ENCODE measurements at places on chromosomes 2 and 18.

DNA sequence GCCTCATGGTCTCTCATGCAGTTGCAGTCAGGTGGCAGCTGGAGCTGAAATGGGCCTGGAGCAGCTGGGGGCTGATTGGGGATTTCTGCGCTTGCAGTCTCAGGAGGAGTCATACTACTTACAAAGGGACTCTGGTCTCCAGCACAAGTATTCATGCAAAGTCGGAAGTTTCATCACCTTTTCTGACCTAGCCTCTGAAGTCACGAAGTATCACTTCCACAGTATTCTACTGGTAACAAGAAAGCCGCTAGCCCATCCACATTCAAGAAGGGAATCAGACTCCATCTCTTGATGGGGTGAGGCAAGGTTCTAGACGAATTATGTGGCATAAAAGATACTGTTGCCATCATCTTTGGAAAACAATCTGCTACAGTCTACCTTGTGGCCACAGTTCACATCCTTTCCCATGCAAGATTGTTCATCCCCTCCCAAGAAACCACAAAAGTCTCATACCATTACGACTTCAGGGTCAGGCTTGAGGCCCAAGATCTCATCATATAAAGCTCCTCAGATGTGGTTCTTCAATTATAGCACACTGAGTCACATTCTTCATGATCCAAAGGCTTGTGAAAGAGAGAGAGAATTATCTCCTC lies 95.3 kb downstream of the SMC6 start:
- DNase-seq: peak; percentile 78

- no peak for DNase-seq
These were observed 83.3 kb downstream of the GALNT14 start for GRCh38 chr2:31054842-31055388.

DNA sequence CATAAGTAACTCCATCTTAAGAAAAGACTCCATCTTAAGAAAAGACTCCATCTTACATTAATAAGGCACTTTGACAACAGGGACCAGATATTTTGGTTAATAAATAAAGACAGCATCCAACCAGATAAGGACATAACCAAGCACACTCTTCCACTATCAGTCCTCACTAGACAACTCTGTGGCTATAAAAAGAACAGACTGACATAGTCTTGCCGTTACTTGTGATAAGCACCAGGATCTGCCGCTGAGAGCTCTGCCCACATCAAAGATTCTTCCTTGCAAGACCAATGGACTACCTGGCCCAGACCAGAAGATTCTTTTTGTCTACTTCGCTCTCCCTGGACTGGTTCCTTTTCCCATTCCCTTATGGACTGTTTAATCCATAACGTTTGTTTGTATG lies 667.4 kb downstream of the NYAP2 start:
- no peak for DNase-seq

DNA sequence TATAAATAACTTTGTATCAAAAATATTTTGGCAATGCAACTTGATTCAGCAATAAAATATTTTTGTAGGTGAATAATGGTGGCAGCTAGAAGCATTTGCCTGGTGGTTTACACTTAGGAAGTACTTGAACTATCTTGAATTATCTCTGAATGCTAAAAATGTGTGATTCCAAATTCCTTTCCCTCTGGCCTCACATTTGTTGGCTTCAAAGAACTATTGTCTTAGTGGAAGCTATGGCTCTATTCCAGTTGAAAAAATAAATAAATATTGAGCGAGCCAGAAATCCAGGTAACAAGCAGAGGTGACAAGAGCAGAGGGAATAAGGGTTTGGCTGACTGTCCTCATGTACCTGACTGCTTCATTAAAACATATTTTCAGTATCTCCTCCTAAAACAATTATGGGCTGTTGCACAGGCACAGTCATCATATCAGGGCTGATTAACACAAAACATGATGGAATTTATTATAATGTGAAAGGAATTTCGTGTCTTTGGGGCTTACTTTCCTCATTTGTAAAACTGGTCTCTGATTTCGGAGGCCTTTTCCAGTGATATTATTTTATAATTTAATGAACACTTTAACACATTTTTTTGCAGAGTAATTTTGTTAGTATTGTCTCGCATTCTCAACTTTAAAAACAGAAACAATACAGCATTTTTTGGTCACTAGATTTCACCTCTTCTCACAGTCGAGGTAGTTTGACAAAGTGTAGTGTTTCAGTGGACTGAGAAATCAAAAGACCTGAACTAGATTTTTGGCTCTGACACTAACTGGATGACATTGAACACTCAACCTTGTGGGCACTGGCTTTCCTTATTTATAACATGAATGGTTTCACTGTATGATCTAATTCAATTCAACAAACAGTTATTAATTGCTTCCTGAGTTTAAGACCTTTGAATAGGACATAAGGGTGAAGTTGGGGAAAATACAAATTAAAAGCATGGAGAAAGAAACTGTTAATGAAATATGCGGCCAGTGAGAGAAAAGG lies 7.8 kb upstream of the CAVIN2 start:
- DNase-seq: no peak

DNA sequence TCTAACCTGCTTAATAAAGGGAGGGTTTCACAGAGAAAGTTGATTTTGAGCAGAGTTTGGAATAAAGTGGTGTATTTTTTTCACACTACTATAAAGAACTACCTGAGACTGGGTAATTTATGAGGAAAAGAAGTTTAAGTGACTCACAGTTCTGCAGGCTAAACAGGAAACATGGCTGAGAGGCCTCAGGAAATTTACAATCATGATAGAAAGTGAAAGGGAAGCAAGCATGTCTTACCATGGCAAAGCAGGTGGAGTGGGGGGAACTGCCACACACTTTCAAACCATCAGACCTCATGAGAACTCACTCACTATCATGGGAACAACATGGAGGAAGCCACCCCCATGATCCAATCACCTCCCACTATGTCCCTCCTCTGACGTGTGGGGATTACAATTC lies 546.7 kb downstream of the EPHA4 start:
- DNase-seq: no peak
